NCI-H2107 (cell line): ENCODE measurements at places on chromosomes 6 and 20.

- no peak for DNase-seq
Observed at GRCh38 chr20:8361006-8361652, 229.1 kb downstream of the PLCB1 start.

DNA sequence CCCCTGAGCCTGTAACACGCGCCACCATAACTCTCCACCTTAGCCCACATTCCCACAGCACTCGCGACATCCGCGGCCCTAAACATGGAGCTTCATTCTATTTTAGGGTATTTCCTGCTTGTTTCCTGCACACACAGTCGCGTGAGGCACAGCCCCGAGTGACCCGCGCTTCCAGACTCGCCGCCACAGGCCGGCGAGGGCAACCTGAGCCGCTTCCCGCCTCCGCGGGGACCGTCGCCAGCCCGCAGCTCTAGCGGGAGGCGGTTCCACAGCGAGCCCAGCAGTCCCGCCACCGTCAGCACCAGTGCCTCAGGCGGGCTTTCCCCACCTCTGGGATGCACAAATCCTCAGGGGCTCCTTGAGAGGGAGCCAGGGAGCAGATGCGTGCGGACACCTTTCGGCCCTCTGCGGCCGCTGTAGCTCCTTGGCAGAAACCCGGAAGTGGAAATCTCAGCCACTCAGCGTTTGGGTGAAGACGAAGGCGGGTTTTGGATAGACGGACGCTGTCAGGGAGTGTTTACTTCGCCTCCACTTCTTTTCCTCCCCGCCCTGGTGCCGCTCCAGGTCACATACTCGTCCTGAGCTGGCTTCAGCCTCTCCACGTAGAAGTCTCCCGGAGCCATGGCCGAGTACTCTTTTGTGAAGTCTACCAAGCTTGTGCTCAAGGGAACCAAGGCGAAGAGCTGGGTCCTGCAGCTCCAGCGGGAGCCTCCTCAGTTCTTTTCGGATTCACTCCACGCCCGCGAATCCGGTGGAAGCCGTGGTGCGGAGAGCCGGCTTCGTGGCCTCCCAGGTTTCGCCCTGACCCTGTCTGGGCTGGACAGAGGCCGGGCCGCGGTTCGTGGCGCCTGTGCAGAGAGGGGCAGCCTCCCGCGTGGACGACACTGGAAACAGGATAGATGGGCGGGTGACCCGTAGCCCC lies 2177.4 kb upstream of the DEFB115 start:
- DNase-seq, result no peak

DNA sequence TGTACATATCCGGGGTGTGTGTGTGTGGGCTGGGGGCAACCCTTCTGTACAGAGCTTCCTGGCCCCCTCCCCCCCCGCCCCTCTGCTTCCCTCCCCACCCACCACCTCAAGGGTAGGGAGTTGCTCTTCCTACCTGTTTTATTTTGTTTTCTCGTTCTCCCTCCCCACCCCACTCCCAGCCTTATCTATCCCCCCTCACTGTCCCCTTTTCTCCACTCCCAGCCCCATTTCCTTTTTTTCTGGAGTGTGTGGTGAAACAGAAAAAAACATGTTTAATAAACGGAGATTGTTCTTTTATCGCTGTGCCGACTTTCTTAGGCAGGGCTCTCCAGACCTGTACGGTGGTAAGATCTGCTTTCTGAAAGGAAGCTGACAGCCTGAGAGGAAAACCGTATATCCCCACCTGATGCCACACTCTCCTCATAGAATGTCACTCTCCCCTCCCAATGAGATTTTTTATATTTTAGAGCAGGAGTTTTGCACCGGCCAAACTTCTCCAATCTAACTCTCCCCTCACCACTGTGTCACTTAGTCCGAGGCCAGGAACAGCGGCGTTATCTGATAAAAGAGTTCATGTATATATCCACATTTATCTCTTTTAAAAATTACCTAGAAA lies 875 bp upstream of the ZBTB9 start:
- no peak for DNase-seq

GRCh38 chr6:136639702-136640101 lies 89.5 kb upstream of the MAP7 start:
- no peak for DNase-seq

GRCh38 chr6:1281746-1282145 lies 30.2 kb upstream of the FOXQ1 start:
- no peak for DNase-seq

GRCh38 chr20:10185741-10186558 lies 32.7 kb upstream of the SNAP25 start:
- no peak for DNase-seq

DNA sequence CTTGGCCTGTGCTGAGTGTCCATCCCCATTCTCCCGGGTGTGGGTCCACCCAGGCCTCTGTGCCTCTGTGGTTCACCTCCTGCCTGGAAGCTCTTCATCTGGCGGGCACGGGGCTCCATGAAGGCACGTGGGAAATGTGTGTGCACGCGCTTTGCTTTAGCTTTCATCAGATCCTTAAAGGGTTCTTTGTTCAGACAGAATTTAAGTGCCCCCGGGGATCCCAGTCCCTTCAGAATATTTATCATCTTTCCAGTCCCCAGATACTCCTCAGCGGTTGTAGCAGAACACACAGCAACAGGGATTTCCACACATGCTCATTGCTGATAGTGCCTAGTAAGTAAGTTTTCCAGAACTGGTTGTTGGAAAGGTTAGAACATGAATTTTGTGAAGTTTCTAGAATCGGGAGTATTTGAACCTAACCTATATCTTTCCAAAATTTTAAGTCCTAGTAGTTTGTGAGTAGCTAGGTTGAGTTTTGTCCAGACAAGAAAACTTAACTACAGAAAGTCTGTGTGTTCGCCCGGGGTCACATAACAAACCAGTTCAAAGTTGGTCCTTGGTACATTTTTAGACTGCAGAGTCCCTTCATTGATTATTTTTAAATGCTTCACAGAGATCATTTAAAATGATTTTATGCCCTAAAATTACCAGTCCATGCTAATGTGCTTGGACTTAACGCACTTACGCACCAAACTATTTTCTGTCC lies 67.7 kb downstream of the RPP40 start:
- no peak for DNase-seq

DNA sequence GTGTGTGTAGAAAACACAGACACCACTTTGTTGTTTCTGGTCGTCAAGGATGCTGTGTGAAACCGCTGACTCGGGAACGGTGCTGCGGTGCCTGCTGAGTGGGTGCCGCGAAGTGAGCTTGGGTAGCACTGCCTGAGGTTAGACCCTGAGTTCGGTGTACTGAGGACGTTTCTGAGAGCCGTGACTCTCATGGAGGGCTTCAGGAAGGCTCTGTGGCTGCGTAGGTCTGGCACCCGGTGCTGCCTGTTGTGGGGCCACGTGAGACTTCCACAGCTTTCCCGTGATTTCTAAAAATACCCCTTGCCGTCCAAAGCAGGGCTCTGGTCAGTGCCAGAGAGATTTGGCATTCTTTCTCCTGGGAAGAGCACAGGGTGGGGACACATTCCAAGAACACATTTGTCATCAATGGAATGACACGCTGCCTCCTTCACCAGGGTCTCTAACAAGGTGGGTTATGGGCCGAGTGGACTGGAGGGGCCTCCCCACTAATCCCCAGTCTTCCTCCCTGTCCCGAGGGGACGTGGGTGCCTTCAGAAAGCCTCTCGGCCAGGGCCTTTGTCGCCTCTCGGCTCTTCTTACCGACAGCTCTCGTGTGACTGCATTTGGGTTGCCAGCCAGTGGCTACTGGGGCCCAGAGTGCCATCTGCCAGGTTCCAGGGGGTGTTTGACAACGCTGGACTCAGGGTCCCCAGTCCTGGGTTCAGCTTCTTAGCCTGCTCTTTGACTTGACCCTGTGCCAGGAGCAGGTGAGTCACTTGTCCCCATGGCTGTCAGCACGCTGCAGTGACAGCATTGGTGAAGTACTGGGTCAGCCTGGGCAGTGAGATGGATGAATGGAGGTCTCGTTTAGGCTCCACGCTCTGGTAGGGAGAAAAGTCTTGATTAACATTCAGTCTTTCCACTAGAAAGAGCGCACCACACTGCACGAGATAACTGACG lies 62.2 kb downstream of the SYNJ2 start:
- DNase-seq, result no peak
